ENCODE measurements at places on chromosomes 16 and 17.

DNA sequence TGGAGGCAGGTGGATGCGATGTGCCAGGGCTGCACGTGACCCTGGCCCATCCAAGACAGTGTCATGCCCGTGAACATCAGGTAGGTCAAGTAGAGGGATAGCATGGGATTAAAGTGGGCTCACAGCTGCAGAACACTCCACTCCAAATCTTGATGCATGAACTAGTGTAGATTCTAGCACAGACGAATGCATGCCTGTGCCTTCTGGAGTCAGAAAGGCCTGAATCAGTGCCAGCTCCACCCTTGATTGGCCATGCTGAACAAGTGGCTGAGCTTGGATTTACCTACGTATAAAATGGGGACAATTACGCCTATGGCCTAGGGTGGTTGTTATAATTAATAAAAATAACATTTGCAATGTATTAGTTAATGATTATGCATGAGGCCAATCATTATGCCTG, 10.6 kb downstream of the IRX3 start:
- no peak for DNase-seq

DNA sequence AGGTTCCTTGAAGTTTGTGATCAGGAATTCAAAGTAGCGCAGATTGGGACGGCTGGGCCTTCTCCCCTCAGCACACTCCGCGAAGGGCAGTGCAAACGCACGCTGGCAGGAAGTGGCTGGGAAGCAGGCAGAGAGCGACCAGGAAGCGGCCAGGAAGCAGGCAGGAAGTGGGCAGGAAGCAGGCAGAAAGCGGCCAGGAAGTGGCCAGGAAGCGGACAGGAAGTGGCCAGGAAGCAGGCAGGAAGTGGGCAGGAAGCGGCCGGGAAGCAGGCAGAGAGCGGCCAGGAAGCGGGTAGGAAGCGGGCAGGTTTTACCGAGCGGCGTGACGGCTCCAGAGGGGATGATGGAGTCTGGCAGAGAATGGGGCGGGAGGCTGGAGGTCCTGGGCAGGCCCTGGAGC, 3.2 kb downstream of the DPEP1 start:
- no peak for DNase-seq

GRCh38 chr17:35236821-35237220, 6.1 kb upstream of the SLFN5 start:
- no peak for DNase-seq

DNA sequence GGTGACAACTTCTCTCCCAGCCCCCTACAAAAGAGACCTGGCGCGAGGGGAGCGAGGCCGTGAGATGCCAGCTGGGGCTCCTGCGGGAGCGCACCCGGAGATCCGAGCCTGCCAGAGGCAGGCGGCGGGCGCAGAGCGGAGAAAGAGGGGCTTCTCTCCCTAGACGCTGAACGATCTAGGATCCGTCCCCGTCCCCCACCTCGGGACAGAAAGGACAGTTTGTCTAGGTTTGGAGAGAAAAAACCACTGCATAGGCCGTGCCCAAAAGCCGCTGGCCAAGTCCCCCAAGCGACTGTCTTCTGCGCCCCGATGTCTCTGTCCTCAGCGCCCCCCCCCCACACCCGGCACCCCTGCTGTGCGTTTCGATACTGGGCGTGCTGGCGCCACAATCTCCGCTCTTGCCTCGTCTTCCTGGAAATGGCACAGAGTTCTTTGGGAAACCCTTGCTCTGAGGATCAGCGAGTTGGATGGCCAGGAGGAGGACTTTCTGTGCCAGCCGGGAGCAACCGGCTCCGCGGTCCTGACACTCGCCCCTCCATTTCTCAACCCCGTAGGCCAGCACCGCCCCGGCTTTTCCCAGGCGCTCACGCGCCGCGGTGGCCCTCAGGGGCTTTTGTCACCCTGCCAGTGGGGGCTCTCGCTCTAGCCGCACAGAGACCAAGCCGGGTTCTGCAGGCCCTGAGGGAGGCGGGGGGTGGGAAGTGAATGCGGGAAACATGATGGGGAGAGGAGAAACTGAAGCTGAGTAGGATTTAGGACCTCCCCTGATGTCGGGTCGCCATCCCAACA, 1.0 kb downstream of the SSTR2 start:
- DNase-seq, result no peak

DNA sequence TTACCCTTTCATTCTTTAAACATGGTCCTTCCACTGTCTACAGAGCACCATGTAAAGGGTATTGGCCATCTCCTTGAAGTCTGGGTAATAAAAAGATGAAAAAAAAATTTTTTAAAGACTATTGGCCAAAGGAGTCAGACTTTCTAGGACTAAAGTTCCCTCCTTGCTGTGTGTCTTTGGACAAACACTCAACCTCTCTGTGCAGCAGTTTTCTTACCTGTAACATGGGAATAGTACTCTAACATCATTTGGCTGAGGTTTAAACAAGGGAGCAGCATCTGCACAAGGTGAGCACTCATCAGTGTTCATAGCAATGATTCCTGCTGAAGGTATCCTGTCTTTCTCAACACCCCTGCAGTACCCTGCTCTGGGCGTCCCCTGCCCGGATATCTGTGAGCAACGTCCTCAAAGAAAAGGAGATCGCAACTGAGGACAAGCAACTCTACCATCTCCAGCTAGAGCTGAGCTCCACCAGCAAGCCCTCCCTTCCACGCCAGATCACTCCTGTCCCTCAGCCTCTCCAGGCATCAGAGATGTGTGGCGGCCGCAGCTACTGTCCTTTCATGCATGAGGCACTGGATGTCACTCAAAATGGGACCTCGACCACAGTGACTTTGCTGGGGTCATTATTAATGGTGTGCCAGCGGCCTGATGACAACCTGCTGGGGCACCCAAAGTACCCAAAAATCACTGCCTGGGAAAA, 29.5 kb upstream of the RPH3AL start:
- no peak for DNase-seq

- DNase-seq, result no peak
Measured at GRCh38 chr17:2195729-2196128, 107.9 kb downstream of the SMG6 start.

DNA sequence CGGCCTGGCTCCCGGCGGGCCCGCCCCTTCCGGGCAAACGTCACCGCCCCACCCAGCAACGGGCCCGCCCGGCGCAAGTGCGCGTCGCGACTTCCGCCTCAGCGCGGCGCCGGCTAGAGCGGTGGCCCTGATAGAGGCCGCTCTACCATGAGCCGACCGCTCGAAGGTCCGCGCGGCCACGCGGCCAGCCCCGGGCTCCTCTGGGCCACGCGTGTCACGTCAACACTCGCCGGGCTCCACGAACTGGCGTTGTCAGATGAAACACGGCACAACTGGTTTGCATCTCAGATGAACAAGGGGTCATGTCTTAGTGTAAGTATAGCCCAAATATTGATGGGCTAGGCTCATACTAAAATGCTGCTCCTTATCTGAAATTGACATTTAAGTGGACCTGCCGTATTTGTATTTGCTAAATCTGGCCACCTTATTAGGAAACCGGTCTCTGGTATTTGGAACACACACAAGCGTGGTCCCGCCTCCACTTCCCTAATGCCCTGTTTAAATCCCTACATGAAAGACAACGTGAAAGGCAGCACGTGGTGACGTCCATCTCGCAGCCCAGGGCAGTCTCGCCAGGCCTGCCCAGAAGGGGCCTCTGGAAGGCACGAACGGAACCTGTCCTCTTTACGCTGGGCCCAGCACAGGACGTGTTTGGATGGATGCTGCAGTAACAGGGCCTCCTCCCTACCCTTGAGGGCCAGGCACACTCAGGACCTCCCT, at the start of gene ZNF598:
Gene ZNF598, minus strand, starts transcription at position 31 of the 720 bp plus-strand sequence.
- peak; percentile 66 for DNase-seq

DNA sequence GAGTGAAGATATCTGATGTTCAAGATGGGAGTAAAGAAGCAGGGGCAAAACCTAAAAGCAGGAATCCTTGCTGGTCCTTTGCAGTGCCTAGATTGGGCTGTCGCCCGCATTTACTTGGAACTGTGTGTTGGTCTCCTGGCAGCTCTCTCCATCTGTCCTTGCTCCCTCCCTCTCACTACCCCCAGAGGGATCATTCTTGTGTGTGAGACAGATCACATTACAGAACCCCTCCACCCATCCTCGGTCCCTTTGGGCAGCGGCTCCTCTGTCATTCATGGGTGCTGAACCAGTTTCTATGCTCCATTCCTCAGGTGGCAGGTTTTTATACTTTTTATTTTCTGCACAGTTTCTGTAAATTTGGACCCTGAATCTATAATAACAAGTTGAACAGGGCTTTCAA, 99.4 kb upstream of the MYOCD start:
- DNase-seq, result no peak

- no peak for DNase-seq
Measured at GRCh38 chr17:1754430-1755112, 7.3 kb upstream of the SERPINF1 start.

DNA sequence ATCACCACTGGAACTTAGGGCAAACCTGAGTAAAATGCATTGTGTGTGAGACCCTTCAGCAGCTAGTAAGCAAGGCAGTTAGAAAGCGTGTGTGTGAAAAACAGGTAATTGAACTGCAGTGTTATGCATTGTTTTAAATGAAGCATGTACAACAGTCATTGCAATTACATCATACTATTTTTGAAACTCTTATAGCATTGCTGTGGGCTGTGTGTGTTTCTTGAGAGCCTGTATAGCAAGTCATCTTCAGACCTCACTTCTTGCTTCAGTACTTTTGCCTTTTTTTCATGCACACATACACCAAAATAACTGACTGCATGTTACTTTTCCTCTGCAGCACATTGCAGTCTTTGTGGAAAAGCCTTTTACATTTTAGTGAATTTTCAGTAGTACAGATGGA, 19.2 kb downstream of the PTRH2 start:
- DNase-seq, result no peak

- DNase-seq, result no peak
Measured at GRCh38 chr16:11080999-11081630, 136.8 kb downstream of the CLEC16A start.

GRCh38 chr16:53689636-53690035, 14.0 kb downstream of the RPGRIP1L start:
- no peak for DNase-seq

- DNase-seq, result no peak
Measured at GRCh38 chr17:30519166-30519565, 42.0 kb downstream of the GOSR1 start.
